ENCODE measurements at places on chromosomes 3 and 15.
A peak's percentile ranks its signal among the peaks of the same experiment; 100 is the strongest.

- no peak for DNase-seq
These were observed 60.5 kb downstream of the SPTSSB start for GRCh38 chr3:161310649-161311423.

DNA sequence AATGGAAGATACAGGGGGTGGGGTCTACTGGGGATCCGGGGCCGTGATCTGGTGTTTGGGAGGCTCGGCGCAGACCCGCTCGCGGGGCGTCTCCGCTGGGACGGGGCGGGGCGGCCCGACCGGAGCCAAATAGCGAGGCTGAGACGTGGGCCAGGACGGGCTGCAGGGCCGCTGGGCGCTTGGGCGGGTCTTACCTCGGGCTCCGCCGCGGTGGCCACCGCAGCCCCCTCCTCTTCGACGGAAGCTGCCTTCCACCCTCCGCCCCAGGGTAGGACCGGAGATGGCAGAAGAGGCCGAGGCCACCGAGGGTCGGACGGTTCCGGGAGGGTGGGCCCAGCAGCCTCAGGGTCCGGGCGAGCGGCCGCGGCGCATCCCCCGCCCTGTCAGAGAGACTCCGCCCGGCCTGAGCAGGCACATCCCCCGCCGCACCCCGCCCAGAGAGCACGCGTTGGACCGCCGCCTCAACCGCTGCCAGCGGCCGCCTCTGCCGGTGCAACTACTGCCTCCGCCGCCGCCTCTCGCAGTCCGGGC is 399 bp downstream of the MYO9A start:
- DNase-seq: peak; percentile 79

DNA sequence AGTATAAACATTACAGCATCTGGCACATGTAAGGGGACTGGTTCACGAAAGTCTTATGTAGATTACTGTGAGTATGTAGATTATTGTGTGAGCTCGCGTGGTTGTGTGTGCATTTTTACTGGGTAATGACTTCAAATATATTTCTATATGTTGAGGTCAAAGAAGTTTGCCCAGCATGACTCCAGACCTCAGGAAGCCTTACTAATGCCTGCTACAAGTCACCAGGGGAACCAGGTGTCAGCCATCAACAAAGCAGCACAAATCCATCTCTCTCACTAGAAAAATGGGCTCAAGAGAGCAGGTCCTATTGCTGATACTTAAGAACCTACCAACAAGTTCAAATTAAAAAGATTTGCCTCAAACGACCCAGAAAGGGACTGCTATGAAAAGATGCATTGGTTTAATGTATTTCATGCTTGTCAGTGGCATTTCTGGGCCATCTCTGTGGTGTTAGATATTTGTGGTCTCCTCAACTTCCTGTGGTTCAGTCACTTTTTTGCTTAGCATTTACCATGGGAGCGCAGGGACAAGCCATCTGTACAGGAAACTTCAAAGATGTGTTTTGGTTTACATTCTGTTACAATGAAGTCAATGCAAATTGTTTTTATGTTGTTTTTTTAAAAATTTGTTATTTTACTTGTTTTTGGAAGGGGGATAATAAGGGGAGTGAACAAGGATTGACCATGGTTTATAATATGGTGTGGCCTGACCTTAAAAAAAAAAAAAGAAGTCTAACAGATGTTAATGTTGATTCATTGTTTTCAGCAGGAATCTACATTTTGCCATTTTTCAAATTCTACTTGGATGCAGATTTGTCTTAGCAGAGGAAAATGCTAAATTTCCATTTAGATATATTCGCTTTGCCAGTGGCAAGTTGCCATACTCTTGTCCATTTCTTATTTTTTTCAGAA is 172.1 kb upstream of the ADAMTS9 start:
- DNase-seq: peak; percentile 78

DNA sequence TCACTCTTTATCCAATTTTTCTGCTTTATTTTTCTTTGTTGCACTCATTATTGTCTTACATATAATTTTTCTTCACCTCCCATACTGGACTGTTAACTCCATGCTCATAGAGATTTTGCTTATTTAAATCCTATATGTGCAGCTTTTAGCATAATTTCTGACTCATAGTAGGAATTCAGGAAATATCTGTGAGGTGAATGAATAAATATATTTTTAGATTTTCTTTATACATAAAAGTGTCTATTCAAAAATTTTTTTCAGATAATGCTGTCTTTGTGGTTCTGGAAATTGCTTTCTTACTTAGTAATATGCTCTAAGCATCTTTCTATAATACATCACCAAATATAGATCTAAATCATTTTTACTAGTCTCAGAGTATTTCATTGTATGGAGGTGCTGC is 191.8 kb upstream of the SUCLG2 start:
- DNase-seq: peak; percentile 29

DNA sequence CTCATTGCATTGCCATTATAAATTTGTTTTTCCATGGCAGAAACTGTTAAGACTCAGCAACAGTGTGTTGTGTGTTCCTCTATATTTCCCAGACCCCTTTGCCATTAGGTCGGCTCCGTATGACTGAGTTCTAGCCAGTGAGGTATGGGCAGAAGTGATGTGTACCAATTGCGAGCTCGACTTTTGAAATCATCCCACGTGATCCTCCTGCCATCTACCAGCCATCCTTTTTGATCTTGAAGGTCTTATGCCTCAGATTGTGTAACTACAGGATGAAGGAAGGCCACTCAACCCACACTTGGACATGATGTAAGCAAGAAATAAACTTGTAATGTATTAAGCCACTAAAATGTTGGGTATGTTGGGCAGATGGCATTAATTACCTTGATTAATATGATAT is 562.3 kb downstream of the PDCD6IP start:
- no peak for DNase-seq

- peak; percentile 12 for DNase-seq
These were observed 27.9 kb upstream of the SLC6A1 start for GRCh38 chr3:10964537-10965167.

GRCh38 chr3:168102735-168103410 is 7.1 kb upstream of the GOLIM4 start:
- no peak for DNase-seq

GRCh38 chr3:127899766-127900165 is 15.3 kb upstream of the KBTBD12 start:
- DNase-seq: no peak

GRCh38 chr3:8575364-8576104 is 69.1 kb downstream of the SSUH2 start:
- no peak for DNase-seq

GRCh38 chr3:50369012-50369670 is 9.8 kb upstream of the TMEM115 start:
- no peak for DNase-seq

GRCh38 chr15:62112616-62113593 is 46.1 kb downstream of the C2CD4A start:
- DNase-seq: peak; percentile 77

DNA sequence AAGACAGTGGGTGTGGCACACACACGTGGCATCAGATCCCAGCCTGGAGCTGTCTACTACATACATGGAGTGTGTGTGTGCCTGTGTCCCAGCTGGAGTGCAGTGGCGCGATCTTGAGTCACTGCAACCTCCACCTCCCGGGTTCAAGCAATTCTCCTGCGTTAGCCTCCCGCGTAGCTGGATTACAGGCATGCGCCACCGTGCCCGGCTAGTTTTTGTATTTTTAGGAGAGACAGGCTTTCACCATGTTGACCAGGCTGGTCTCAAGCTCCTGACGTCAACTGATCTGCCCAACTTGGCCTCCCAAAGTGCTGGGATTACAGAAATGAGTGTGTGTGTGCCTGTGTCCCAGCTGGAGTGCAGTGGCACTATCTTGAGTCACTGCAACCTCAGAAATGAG is 108.8 kb downstream of the IL12A start:
- DNase-seq: no peak

- no peak for DNase-seq
These were observed 1.5 kb upstream of the CYP8B1 start for GRCh38 chr3:42876940-42877720.

DNA sequence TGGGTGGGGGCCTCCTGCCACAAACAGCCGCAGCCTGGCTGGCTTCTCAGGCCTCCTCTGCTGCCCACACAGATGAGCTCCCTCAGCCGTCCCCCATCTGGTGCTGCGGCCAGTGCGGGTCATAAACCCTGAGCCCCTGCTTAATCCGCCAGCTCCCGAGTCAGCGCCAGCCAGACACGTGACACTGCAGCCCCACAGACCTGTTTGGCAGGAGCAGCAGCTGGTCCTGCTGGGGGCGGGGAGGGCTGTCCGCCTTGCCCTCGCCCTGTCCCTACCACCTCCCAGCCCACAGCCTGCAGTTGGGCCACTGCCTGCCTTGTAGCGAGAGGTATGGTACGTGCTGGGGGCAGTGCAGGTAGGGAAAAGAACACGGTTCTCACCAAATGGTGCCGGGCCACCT is 86.2 kb downstream of the IQSEC1 start:
- no peak for DNase-seq

GRCh38 chr15:87227846-87228245 is 1028.7 kb downstream of the NTRK3 start:
- no peak for DNase-seq

GRCh38 chr15:75170711-75171341 is 30.9 kb upstream of the C15orf39 start:
- no peak for DNase-seq

DNA sequence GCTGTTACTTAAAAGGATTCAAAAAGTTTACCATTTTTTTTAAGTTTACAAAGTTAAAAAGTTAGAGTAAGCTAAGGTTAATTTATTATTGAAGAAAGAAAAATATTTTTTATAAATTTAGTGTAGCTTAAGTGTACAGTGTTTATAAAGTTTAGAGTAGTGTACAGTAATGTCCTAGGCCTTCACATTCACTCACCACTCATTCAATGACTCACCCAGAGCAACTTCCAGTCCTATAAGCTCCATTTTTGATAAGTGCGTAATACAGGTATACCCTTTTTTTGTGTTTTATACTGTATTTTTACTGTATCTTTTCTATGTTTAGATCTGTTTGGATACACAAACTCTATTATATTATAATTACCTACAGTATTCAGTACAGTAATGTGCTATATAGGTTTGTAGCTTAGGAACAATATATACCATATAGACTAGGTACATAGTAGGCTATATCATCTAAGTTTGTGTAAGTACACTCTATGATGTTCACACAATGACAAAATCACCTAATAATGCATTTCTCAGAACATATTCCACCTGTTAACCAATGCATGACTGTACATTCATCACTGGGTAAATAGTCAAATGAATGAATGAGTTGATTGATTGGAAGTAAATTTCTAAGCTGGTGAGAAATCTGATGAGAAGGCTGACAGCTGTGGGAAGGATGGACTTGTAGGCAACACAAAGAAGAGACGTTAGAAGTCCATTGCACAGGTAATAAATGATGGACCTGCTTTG is 95.2 kb upstream of the CDIN1 start:
- peak; percentile 44 for DNase-seq

Data from fibroblast of skin of abdomen (primary cell).